ENCODE measurements at places on chromosomes 4 and X. TPM values are rescaled to one million over a fixed set of nuclear protein-coding genes. Genes with fewer than 3 reads are reported as not detected.

DNA sequence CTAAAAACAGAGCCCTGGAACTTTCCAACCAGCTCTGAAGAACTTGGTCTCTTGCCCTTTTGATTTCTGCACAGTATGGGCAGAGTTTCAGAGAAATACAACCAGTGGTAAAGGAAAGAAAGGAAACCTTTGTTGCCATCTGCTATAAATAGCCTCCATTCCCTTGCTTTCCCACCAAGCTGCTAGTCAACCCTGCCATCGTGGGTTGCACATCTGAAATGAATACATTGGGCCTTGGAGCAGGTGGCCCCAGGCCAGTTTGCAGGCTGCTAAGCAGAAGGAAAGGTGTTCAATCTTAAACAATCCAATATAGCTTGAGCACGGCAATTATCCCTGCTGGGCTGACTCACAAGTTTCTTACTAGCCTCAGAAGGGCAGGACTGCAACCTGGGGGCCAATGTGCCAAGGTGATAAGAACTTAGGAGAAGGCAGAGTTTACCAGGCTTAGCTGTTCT lies 142.5 kb downstream of the PPARGC1A start:
- no peak for DNase-seq
- H3K36me3 ChIP-seq: no peaks in the 10 kb centered on the region
- peak overlapping the region; percentile 48 for H3K27ac ChIP-seq
- H3K27me3 ChIP-seq: no peaks in the 10 kb centered on the region
- H3K4me3 ChIP-seq: no peak overlapping the region
- H3K4me1 ChIP-seq: no peaks in the 10 kb centered on the region

MEPE gene
- not detected for total RNA-seq

GRCh38 chrX:18360867-18361266 lies 6.4 kb upstream of the SCML2 start:
- H3K36me3 ChIP-seq: no peaks in the 10 kb centered on the region
- DNase-seq: no peak
- no peaks in the 10 kb centered on the region for H3K27me3 ChIP-seq
- no peaks in the 10 kb centered on the region for H3K4me1 ChIP-seq
- no peak overlapping the region for H3K27ac ChIP-seq
- H3K4me3 ChIP-seq: no peak overlapping the region

- H3K4me3 ChIP-seq: peak overlapping the region; percentile 65
- no peaks in the 10 kb centered on the region for H3K36me3 ChIP-seq
- H3K4me1 ChIP-seq: no peaks in the 10 kb centered on the region
- peaks cover 8% of the 10 kb centered on the region for H3K27me3 ChIP-seq
- peak; percentile 48 for DNase-seq
These were observed 705 bp downstream of the RPS6KA3 start for GRCh38 chrX:20265726-20266681.

DNA sequence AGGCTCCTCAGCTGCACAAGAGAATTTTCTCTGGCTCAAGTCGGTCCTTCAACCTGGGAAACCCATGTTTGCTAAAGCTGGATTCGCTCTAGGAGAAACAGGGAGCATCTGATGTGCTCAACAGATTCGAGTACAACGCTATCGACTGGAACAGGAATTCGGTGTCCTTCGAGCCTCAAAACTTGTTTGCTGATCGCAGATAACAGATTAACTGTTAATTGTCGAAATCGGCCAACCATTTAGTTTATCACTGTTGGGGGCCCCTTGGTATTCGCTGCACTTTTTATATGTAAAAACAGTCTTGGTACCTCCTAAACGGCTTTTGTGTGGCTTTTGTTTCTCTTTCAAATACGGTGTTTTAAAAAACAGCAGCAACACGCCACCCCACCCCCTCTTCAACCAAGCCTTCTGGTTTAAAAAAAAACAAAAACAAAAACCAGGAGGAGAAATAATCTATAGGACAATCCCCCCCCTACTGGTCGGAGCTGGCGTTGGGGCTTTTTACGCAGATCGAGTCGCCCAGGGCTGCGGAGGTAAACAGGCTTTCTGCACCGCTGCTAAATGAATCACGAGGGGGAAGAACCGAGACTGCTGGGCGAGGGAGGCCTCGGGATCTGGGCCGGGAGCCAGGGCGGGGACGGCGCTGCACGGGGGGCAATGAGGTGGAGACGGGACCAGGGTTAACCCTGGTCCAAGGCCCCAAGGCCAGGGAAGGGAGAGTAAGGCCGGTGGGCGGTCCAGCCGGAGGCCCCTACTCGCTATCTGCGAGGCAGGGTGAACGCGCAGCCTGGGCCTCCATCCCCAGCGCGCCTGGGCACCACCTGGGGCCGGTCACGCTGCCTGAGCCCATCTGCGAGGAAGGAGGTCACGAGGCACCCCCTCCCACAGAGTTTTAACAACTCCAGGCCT lies 71.7 kb upstream of the BCOR start:
- peak; percentile 92 for DNase-seq
- H3K4me1 ChIP-seq: no peaks in the 10 kb centered on the region
- H3K4me3 ChIP-seq: peak overlapping the region; percentile 17
- H3K27me3 ChIP-seq: peaks cover 6% of the 10 kb centered on the region
- peak overlapping the region; percentile 53 for H3K27ac ChIP-seq

GRCh38 chr4:75514949-75515612 lies 808 bp downstream of the THAP6 start:
- peak overlapping the region; percentile 84 for H3K4me3 ChIP-seq
- H3K4me1 ChIP-seq: peaks cover 22% of the 10 kb centered on the region
- no peaks in the 10 kb centered on the region for H3K27me3 ChIP-seq
- H3K27ac ChIP-seq: peak overlapping the region; percentile 95

KCND1 gene
- 2.2 TPM for total RNA-seq

DNA sequence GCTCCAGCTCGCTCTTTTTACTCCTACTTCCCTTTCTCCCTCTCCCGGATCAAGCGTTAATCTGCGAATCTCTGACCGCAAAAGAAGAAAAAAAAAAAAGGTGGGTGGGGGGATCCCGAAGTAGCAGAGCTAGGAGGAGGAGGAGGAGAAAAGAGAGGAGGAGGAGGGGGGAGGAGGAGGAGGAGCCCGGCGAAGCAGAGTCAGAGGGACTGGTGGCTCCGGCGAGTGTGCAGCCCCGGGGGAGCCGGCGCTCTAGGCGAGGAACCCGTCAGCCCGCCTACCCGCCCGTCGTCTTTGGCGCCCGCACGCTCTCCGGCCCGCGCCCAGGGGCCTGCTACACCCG lies at the start of gene NHSL2:
Gene NHSL2 (plus strand): TSS at position 203 of the 343 bp plus-strand sequence.
- peak; percentile 62 for DNase-seq
- H3K4me3 ChIP-seq: no peak within 1 kb of the TSS
- no peaks in the 10 kb centered on the region for H3K4me1 ChIP-seq
- no peaks in the 10 kb centered on the region for H3K27me3 ChIP-seq
- no peak within 1 kb of the TSS for H3K27ac ChIP-seq

MAB21L2 gene
- total RNA-seq: 0.09 TPM

DNA sequence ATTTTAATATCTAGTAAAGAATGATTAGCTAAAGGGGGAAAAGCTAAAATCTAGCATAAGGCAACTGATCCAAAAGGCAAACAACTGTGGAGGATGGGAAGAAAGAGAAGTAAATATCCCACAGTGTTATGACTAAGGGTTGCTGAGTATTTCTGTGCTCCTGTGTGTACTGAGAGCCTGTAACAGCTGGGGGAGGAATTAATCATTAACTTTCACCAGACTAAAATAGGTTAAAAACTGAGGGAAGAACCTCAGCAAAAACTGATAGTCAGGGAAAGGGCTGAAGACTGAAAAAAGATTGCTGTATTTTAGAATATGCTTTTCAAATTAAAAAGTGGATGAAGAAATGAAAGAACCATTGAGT lies 365.9 kb downstream of the CXXC4 start:
- H3K27me3 ChIP-seq: no peaks in the 10 kb centered on the region
- no peak overlapping the region for H3K4me3 ChIP-seq

CCNB3 gene
- total RNA-seq: 1.5 TPM

DNA sequence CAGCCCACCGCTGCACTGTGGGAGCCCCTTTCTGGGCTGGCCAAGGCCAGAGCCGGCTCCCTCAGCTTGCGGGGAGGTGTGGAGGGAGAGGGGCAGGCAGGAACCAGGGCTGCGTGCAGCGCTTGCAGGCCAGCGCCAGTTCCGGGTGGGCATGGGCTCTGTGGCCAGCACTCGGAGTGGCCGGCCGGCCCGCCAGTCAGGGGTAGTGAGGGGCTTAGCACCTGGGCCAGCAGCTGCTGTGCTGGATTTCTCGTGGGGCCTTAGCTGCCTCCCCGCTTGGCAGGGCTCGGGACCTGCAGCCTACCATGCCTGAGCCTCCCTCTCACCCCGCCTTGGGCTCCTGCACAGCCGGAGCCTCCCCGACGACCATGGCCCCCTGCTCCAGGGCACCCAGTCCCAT lies 45.2 kb downstream of the RXFP1 start:
- H3K4me1 ChIP-seq: no peaks in the 10 kb centered on the region
- no peaks in the 10 kb centered on the region for H3K36me3 ChIP-seq
- no peaks in the 10 kb centered on the region for H3K27me3 ChIP-seq
- no peak for DNase-seq
- no peak overlapping the region for H3K4me3 ChIP-seq

DNA sequence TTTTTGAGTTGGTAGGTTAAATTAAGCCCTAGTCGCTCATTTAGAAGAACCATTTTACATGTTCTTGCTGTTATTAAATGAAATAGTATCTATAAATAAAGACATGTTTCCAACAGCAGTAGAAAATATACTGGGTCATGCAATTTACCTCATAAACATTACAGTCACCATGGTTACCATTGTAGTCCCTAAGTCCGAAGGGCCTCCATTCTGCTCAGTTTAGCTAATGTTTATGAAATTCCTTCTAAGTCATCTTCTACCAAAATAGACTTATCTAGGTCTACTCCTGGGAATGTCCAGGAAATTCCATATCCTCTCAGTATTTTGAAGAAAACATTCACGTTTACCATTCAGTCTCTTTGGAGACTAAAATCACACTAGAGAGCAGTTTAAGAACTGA lies 292.5 kb upstream of the DCAF8L1 start:
- H3K27ac ChIP-seq: no peak overlapping the region
- DNase-seq: no peak
- no peaks in the 10 kb centered on the region for H3K36me3 ChIP-seq
- H3K4me1 ChIP-seq: no peaks in the 10 kb centered on the region

GRCh38 chrX:108299101-108299591 lies 139.1 kb downstream of the COL4A6 start:
- H3K4me3 ChIP-seq: no peak overlapping the region
- no peaks in the 10 kb centered on the region for H3K36me3 ChIP-seq
- no peak overlapping the region for H3K27ac ChIP-seq
- H3K27me3 ChIP-seq: peaks cover 5% of the 10 kb centered on the region

GRCh38 chr4:139887376-139887802 lies 221.8 kb downstream of the MGST2 start:
- H3K4me3 ChIP-seq: peak overlapping the region; percentile 1
- H3K27ac ChIP-seq: no peak overlapping the region
- H3K36me3 ChIP-seq: no peaks in the 10 kb centered on the region
- no peaks in the 10 kb centered on the region for H3K27me3 ChIP-seq
- no peaks in the 10 kb centered on the region for H3K4me1 ChIP-seq

- DNase-seq: peak; percentile 42
- H3K4me1 ChIP-seq: no peaks in the 10 kb centered on the region
These were observed 32.7 kb upstream of the AMBN start for GRCh38 chr4:70559211-70559830.

SH2D1A gene
- 2.7 TPM for total RNA-seq

ZCCHC18 gene
- 0.79 TPM for total RNA-seq

CYLC1 gene
- not detected for total RNA-seq

DNA sequence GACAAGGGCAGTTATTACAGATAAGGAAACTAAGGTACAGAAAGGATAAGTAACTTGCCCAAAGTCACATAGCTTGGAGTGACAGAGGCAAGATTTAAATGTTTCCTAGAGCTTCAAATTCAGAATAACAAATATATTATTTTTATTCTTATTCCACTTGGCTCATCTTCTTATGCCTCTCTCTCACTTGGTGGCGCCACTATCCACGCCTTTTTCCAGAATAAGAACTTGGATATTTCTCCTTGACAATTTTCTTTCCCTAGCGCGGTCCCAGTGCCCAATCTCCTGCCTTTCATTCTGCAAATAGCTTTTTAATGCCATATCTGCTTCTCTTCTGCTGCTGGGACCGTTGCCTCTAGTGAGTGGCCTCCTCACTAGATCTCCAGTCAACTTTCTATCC lies 78.5 kb downstream of the MSN start:
- peaks cover 5% of the 10 kb centered on the region for H3K4me1 ChIP-seq
- no peak for DNase-seq
- H3K27me3 ChIP-seq: no peaks in the 10 kb centered on the region
- no peaks in the 10 kb centered on the region for H3K36me3 ChIP-seq
- no peak overlapping the region for H3K27ac ChIP-seq

RXFP1 gene
- total RNA-seq: 1.4 TPM

SYTL5 gene
- 0.69 TPM for total RNA-seq

BST1 gene
- total RNA-seq: 5.3 TPM

RNF128 gene
- total RNA-seq: 18.9 TPM

LRRC66 gene
- 0.44 TPM for total RNA-seq

DNA sequence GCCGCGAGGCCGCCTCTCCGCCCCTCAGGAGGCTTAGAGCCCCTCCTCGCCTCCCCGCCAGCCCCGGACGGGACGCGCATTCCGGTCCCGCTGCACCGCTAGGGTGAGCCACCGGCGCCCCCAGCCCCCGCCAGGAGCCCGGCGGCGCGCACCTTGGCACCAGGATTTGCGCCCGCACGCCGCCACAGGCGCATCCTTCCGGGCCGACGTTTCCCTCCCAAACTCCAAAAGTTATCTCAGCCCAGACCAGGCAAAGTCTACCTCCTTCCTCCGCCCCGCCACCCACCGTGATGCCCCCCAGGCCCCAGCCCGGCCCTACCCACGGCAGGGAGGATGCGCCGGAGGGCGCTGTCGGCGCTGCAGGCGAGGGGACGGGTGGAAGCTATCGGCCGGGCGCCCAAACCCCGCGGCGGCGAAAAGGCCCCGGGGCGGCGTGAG lies 538 bp downstream of the SCML2 start:
- DNase-seq: no peak
- H3K36me3 ChIP-seq: no peaks in the 10 kb centered on the region
- no peaks in the 10 kb centered on the region for H3K27me3 ChIP-seq
- no peak overlapping the region for H3K27ac ChIP-seq

- H3K36me3 ChIP-seq: no peaks in the 10 kb centered on the region
- H3K27me3 ChIP-seq: no peaks in the 10 kb centered on the region
- H3K4me3 ChIP-seq: no peak overlapping the region
These were observed 43.2 kb downstream of the GSTCD start for GRCh38 chr4:105751718-105752299.

GRCh38 chrX:136162827-136163570 lies 15.7 kb downstream of the FHL1 start:
- no peak for DNase-seq
- H3K36me3 ChIP-seq: no peaks in the 10 kb centered on the region
- no peaks in the 10 kb centered on the region for H3K27me3 ChIP-seq
- H3K4me3 ChIP-seq: no peak overlapping the region
- H3K27ac ChIP-seq: no peak overlapping the region

DNA sequence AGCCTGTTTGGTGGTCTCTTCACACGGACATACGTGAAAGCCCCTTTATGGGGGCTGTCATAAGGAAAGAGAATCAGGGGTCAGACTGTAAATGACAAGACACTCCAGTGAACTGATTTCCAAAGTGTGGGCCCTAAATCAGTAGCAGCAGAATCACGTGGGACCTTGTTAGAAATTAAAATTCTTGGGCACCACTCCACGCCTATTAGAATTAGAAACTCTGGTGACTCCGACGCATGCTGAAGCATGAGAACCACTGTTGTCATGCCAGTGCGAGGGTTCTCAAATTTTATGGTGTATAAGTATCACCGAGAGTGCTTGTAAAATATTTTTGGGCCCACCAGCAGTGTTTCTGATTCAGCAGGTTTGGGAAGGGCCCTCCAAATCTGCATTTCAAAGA lies 672.8 kb downstream of the DMD start:
- H3K27ac ChIP-seq: no peak overlapping the region
- no peaks in the 10 kb centered on the region for H3K36me3 ChIP-seq
- H3K4me1 ChIP-seq: no peaks in the 10 kb centered on the region
- DNase-seq: no peak
- no peaks in the 10 kb centered on the region for H3K27me3 ChIP-seq
